IMR-90 (cell line): ENCODE measurements at places on chromosomes 3 and 15.

DNA sequence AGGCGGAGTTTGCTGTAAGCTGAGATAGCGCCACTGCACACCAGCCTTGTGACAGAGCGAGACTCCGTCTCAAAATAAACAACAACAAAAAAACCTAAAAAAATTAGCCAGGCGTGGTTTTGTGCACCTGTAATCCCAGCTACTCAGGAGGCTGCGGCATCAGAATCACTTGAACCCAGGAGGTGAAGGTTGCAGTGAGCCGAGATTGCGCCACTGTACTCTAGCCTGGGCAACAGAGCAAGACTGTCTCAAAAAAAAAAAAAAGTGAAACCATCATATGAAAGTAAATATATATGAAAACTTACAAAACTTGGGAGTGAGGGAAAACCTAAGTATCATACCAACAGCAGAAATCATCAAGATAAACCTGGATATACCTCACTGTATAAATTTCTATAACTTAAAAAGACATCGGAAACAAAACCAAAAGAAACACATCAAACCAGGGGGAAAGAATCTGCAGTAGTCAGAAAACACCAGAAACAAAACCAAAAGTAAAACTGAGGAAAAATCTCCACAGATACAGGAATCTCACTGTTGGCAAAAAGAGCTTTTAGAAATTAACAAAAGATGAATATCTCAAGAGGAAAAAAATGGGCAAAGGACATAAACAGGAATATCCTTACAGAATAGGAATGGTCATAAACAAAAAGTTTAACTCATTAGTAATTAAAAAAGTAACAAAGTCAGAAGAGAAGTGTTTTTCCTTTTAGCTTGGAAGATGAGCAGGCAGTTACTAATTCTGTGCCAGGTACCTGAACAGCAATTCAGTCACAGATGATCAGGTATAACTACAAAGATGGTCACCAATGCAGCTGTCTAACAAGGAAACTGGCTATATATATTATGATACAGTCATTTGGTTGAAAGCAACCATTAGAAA lies 41.3 kb downstream of the ETV5 start:
- no peak for DNase-seq

DNA sequence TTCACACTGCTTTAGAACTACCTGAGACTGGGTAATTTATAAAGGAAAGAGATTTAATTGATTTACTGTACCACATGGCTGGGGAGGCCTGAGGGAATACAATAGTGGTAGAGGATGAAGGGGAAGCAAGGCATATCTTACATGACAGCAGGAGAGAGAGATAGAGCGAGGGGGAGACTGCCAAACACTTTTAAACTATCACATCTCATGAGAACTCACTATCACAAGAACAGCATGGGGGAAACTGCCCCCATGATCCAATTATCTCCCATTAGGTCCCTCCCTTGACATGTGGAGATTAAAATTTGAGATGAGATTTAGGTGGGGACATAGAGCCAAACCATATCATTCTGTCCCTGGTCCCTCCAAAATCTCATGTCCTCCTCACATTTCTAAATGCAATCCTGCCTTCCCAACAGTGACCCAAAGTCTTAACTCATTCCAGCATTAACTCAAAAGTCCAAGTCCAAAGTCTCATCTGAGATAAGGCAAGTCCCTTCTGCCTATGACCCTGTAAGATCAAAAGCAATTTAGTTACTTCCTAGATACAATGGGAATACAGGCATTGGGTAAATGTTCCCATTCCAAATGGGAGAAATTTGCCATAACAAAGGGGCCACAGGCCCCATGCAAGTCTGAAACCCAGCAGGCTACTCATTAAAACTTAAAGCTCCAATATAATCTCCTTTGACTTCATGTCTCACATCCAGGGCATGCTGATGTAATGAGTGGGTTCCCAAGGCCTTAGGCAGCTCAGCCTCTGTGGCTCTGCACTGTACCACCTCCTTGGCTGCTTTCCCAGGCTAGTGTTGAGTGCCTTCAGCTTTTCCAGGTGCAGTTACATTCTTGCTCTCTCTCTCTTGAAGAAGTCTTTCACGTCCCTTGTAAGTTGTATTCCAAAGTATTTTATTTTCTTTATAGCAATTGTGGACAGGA lies 481.7 kb upstream of the TGFBR2 start:
- DNase-seq: peak; percentile 68

- no peak for DNase-seq
These were observed 394.8 kb downstream of the SI start for GRCh38 chr3:164683489-164683888.

DNA sequence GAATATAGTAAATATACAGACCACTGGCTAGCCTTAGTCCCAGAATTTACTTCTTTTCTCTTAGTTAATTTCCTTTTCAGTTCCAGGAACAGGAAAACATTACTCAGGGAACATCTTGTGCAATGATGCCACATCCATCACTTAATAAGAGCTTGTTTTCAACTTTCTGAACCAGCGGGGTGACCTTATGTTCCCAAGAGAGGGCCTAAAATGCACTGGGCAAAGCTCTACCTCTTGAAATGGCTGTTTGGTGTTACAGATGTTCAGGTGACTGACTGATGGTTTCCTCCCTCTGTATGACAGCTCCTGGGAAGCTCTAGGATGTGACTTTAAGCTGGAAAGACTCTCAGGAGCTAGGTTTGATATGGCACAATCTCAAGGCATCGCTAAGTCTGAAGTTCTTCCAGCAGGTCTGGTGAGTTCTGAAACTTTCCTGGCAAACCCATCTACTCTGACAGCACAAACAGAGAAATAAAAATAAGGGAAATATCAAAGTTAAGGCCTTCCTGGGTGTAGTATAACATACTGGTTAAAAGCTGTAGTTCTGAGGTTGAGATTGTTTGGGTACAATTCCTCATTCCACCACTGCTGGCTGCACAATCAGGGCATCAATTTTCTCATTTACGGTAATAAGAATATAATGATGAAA lies 98.6 kb downstream of the ZIC1 start:
- DNase-seq: no peak

DNA sequence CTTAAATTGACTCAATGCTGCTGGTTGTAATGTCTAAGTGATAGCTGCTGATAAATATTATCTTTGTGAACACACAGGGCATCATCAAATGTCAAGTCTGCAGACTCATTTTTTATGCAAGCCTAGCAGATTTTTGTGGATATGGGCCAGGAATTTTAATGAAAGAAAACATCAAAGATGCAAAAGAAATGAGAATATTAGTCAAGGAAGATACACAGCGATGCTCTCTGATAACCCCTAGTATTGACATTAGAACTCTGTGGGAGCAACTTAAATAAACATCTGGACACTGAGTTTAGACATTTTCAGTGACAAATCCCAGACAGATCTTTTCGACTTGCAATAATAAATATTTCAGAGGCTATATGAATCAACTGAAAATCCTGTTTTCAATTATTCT lies 28.3 kb downstream of the POLR2M start:
- no peak for DNase-seq

- no peak for DNase-seq
These were observed 18.4 kb downstream of the FLNB start for GRCh38 chr3:58026598-58026997.

DNA sequence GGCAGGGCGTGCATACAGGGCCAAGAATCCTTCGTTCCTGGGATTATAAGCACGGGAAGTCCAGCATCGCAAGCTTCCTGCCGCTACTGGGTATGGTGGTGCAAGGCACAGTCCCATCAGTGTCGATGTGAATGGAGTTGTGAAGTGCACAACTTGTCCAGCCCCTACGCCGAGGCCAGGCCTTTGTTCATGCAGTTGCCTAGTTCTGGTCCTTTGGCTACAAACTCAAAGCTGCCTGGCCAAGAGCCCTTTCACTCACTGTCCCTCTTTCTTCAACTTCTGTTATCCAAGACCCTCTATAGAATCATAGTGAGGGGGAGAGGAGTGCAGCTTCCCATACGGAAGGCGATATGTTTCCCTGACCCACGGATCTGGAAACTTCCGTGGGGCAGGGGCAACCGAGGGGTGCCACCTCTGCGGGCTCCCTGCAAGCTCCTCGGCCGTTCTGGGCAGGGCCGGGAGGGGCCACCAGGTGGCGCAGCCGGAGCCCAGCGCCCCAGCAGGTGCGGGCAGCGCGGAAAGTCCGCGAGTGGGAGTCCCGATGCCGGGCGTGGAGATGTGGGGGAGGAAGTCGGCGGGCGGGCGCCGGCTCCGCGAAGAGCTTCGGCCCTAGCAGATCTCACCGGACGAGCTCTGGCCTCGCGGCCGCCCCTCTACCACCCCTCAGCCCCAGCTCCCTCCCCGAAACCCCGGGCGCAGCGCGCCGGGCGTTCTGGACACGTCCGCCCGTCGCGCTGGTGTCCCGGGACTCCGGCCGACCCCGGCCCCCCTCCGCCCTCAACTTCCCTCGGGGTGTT lies 693 bp downstream of the RASGRP1 start:
- peak; percentile 35 for DNase-seq

GRCh38 chr3:141722081-141722480 lies 16.0 kb upstream of the RNF7 start:
- no peak for DNase-seq
